ENCODE measurements at places on chromosomes 2 and 18.

DNA sequence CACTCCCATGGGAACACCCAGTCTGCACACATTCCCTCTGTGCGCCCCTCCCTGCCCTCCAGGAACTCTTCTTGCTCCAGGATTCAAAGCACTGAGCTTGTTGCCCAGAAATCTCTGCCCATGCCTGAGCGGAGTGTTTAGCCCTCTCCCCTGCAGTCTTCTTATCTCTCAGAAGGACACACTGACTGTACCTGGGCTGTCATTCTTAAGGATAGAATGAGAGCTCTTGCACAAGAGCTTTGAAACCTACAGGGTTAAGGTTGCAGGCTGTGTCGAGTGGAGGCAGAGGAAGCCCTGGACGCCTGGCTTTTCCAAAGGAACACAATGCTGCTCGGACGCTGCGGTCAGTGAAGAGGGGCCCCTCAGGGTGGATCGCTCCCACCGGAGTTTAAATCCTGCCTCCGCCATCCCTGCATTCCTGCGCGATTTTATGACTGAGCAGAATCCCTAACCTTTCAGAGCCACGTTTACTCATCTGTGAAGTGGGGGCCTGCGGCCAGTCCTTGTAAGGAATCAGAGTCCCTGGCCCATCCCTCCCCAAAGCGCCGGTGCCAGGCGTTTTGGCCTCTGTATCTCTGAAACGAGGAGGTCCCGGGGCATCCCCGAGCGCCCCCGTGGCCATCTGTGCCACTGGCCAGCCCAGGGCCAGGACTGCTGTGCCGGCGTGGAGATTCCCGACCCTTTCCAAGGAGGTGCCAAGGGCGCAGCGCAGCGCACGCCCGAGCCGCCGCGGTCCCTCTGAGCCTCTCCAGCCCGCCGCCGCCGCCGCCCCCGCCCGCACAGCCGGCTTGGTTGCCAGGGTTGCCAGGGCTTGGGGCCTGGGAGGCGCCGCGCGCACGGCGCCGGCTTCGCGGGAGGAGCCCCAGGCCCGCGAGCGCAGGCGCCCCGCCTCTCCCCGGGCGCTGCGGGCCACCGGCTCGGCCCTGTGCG is 58.9 kb downstream of the FAM168B start:
- no peak for DNase-seq

- DNase-seq, result no peak
Measured at GRCh38 chr18:59033359-59033758, 106.3 kb upstream of the SEC11C start.

DNA sequence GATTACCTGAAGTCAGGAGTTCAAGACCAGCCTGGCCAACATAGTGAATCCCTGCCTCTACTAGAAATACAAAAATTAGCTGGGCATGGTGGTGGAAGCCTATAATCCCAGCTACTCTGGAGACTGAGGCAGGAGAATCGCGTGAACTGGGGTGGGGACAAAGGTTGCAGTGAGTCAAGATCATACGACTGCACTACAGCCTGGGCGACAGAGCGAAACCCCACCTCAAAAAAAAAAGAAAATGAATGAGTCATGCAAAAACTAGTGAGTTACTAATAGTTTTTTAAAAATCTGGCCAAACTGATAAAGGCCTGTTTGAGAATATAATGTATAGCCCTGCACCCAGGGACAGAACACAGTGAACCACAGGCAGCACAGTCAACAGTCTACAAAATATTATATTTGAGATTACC is 17.5 kb downstream of the AFG3L2 start:
- no peak for DNase-seq

- DNase-seq, result no peak
Measured at GRCh38 chr18:49874238-49874637, 60.9 kb upstream of the ACAA2 start.

DNA sequence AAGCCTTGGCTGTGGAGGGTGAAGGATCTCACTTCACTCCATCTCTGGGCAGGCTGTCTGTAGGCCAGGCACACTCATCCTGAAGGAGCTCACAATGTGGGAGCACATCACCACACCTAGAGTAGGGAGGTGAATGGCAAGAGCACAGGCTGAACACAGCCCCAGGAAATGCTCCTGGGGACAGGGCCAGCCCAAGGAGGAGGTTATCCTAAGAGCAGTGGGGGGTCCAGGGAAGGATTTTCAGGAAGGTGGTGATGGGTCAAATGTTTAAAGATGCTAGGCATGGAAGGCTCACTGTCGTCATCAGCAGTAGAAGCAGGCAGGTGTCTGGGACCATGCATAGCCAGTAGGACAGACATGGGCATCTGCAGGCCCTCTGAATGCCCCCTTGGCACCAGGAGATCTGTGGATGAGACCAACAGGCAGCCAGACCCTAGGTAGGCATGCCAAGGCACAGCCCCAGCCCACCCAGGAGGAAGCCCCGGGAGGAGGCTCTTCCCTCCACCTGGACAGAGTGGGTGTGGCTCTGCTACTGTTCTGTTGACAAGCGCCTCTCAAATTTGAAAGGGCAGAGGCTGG is 91.7 kb upstream of the RAB6C start:
- DNase-seq, result no peak

DNA sequence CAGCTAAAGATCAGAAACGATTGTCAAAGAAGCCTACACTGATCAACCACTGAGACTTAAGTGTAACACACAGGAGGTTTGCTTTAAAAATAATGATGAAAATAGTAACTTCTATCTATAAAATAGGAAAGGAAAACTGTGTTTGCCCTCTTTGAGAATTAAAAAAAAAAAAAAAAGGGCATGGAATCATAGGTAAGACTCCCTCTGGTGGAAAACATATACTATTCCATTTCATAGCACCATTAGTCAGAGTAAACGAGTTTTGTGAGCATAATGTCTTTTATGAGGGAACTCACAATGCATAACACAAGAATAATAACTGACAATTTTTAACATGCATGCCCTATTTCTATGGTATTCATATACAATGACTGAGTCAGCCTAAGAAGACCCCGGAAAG is 36.3 kb downstream of the SLC35F5 start:
- no peak for DNase-seq

- no peak for DNase-seq
Measured at GRCh38 chr18:13541621-13542519, 184.5 kb downstream of the FAM210A start.

DNA sequence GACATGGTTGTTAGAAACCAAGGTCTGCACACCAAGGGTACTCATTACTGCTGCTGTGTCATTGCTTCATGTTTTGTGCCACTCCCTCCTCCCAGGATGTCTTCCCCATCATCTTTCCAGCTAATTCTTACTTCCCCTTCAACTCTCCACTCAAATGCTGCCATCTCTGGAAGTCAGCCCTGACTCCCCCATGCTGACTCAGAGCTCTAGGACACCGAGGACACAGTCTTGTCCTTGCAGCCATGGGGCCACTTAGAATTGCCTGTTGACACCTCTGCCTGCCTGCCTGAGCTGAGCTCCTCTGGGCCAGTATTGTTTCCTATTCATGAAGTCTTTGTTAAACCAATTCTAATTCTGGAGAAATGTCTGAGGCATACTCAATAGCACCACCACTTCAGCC is 100.2 kb downstream of the GYPC start:
- no peak for DNase-seq

- no peak for DNase-seq
Measured at GRCh38 chr2:214629875-214630274, 179.6 kb downstream of the BARD1 start.

DNA sequence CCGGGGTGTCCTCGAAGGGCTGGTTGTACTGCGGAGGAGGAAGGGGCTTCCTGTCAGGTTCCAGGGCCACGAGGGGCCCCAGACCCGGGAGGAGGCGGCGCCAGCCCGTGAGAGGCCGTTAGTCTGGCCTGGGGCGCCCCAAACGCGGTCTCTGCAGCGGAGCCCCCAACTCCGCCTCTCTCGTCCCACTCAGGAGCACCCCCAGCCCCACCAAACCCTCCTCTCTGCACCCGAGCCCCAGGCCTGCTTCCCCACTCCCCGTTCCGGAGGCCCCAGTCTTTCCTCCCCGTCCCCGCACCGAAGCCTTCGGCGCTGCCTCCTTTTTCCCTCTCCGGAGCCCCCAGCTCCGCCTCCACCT is 473 bp downstream of the HJURP start:
- DNase-seq, result no peak

- DNase-seq, result no peak
Measured at GRCh38 chr2:203586206-203586605, 51.1 kb upstream of the RAPH1 start.

DNA sequence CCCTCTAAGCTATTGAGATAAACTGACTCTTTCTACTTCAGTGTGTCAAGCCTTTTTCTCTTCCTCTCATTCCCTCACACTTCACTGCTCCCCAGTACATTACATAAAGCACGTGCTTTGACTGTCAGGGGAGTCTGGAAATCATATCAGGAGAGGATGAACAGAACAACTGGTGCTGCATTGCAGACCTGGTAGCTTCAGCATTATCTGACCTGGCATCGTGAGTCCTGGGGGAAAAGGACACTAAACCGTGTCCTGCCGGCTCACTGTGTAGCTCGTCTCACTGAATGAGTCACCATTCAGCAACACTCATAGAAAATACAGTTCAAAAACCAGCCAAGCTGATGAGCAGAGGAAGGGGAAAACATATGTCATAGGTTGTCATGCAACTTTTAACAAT is 108.5 kb upstream of the UNC80 start:
- no peak for DNase-seq

- no peak for DNase-seq
Measured at GRCh38 chr18:45588376-45589355, 26.6 kb upstream of the SLC14A2 start.

- no peak for DNase-seq
Measured at GRCh38 chr18:36808681-36809080, 20.1 kb downstream of the TPGS2 start.

GRCh38 chr18:48152549-48152948 is 222.1 kb upstream of the SMAD2 start:
- no peak for DNase-seq

DNA sequence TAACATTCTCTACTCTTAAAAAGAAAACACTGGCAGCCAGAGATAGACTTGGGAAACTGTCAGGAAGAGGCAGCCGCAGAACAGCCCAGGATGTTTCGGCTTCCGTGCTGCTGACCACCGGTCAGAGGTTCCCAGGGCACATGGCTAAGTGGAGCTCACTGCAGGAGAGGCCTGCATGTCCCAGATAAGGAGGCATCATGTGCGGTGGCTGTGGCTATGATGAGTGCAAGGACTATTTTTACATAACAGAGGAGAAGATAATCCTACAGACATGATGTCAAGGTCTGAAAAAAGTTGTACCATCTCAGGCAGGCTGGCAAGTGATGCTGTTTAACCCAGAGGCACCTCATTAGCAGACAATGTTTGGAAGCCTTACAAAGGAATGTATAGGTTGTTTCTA is 252.3 kb downstream of the CYRIA start:
- DNase-seq, result no peak

GRCh38 chr2:171210216-171210863 is 49.6 kb upstream of the TLK1 start:
- DNase-seq, result no peak
